Right atrium auricular region (tissue), 2 donors: ENCODE measurements at places on chromosomes 6 and 20. TPM values are rescaled to one million over a fixed set of nuclear protein-coding genes. Genes with fewer than 3 reads are reported as not detected.

DNA sequence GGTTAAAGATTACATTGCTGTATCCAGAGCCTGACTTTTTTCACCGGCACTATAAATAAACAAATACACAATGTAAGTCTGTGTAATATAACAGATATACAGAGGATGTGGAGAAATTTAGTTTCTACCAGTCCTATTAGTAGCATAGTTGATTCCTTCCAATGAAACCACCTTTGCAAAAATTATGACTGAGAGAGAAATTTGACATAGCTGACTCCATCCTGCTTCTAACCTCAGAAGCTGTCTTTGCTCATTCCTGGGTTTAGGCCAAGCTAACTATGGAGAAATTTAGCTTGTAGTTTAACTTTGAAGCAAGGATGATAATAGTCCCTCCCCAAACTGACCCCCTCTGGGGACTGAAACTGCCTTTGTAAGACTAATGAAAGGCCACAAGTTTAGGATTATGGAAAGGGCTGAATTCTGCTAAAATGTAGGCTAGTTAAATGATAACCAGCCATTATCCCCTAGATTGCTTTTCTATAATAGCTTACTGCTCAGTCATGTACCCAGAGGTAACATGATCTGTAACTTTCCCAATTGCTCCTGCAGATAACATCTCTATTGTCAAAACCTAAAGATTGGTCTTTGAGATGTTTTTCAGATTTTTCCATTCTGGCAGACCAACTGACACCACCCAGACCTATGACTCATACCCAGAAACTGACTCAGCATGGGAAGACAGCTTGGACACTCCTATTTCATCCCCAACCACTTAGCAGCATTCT, 172.8 kb upstream of the ARG1 start:
- DNase-seq, result no peak

The PPIL6 gene
- total RNA-seq, result 9.1 TPM

DNA sequence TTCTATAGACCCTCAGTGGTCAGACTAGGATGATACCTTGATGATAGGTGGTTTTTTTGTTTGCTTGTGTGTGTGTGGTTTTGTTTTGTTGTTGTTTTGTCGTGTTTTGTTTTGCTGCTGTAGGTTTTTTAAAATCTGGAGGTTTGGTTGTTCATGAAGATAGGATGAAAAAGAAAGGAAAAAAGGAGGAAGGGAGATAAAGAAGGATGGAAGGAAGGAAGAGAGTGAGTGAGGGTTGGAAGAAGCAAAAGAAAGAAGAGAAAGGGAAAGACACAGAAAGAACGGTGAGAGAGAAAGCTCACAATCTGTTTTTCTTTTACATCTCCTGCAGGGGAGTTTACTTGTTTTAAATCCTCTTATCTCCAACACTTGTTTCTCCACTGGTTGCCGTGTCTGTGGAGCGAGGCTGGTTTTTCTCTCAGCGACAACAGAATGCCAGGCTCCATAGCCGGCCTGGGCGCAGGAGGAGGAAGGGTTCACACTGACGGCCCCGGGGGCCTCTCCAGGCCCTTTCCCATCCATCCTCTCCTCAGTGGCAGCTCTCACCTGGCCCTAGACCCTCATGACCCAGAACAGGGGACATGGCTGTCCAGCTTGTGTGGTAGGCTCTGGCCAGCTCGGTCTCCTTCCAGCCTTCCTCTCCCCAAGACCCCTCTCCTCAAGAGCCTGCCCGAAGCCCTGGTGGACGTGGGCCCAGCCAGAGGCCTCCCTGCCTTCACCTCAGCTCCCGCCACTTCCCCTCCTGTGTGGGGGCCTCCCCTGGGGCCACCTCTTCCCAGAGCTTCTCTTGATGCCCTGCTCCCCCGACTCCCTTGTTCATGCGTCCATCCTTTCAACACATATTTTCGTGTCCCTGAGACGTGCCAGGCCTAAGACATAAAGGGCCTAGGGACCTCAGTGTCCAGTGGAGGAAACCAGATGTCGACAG, 168.4 kb downstream of the VEGFA start:
- DNase-seq, result no peak

The GRM4 gene
- total RNA-seq, result not detected

The EYA4 gene
- 16.2 TPM for total RNA-seq

GRCh38 chr6:52820198-52820597, 16.6 kb upstream of the GSTA1 start:
- no peak for DNase-seq

The CAPN11 gene
- total RNA-seq, result 0.16 TPM

The SLC12A5 gene
- not detected for total RNA-seq

The C20orf141 gene
- total RNA-seq, result not detected

DNA sequence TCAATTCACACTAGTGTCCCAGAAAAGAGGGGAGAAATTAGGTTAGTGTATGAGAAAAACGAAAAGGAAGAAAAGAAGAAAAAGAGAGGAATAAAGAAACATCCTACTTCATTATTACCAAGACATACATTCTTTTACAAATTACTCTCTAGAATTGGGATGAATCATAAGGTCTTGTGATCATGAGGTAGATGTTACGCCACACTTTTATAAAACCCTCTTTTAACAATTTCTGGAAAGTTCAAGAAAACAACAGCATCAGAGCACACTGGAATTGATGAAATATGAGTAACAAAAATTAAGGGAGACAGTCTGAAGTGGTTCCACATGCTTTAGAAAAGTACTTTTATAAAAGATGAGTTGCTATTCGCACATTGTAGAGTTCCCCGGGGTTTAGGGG, 32.6 kb upstream of the NRSN1 start:
- no peak for DNase-seq

- DNase-seq, result no peak
Observed at GRCh38 chr6:31144296-31144969, 5.6 kb upstream of the PSORS1C2 start.

- DNase-seq, result no peak
Observed at GRCh38 chr6:137116807-137117206, 56.6 kb downstream of the IL22RA2 start.

GRCh38 chr6:5994234-5994998, 12.3 kb downstream of the NRN1 start:
- no peak for DNase-seq

DNA sequence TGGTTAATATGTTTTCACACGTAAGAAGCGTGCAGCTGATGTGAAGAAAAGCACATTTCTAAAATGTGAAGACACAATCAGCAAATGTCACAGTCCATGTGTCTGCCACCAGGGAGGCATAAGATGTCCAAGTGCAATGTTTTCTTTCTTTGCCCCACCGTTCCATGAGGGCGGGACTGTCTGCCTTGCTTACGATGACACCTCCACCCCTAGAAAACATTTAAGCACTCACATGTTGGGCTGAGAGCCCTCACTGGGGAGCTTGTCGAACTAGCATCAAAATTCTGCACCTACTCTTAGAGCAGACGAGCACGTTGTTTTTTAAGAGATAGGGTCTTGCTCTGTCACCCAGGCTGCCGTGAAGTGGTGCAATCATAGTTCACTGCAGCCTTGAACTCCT, 57.6 kb downstream of the PSMG4 start:
- no peak for DNase-seq

DNA sequence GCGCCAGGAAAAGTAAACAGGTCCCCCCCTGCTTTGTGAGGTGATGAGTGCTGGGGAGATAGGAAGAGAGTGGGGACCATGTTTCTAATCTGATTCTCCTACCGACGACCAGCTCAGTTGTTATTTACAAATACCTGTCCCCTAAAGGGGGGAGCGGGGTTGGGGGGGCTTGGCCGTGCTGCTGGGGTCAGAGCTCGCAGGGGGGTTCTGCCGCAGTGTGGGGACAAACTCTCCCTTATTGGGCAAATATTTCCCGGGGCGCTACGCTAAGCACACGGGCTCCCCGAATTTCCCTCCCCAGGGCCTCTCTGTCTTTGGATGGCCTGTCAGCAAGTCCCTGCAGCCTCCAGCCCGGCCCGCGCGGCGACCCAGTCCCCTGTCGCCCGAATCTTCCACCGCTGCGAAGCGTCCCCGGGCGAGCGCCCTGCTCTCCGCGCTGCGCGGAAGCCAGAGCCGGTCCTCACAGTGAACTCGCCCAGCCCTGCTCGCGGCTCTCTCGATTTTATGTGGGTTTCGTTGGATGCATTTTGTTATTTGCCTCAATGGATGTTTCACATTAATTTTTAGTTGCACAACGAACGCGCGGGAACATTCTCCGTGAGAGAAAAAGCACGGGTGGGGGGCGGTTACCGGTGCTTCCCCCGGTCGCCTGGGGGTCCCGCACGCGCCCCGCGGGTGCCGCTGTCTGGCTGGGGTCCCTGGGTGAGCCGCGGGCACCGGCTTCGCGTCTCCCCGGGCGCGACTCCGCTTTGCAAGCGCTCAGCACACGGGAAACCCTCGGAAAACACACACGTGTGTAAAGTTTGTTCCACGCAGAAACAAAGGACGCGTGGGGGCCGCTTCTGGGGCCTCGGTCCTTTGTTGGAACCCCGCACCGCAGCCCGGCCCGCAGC, 1.5 kb upstream of the STX16 start:
- peak; percentile 60 for DNase-seq

DNA sequence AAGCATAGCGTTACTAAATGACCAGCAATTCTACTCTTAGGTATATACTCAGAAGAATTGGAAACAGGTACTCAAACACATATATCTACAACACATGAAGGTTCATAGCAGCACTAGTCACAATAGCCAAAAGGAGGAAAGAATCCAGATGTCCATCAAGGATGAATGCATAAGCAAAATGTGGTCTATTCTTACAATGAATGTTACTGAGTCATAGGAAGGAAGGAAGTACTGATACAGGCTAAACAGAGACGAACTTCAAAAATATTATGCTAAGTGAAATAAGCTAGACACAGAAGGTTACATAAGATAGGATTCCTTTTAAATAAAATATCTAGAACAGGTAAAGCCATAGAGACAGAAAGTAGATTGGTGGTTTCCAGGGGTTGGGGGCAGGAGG, 93.5 kb downstream of the MAP3K7 start:
- DNase-seq, result no peak

- DNase-seq, result no peak
Observed at GRCh38 chr6:42418724-42419123, 33.0 kb downstream of the TRERF1 start.

- DNase-seq, result no peak
Observed at GRCh38 chr6:47308552-47309290, 984 bp downstream of the TNFRSF21 start.

- no peak for DNase-seq
Observed at GRCh38 chr6:109255946-109256640, 126.2 kb downstream of the CD164 start.

DNA sequence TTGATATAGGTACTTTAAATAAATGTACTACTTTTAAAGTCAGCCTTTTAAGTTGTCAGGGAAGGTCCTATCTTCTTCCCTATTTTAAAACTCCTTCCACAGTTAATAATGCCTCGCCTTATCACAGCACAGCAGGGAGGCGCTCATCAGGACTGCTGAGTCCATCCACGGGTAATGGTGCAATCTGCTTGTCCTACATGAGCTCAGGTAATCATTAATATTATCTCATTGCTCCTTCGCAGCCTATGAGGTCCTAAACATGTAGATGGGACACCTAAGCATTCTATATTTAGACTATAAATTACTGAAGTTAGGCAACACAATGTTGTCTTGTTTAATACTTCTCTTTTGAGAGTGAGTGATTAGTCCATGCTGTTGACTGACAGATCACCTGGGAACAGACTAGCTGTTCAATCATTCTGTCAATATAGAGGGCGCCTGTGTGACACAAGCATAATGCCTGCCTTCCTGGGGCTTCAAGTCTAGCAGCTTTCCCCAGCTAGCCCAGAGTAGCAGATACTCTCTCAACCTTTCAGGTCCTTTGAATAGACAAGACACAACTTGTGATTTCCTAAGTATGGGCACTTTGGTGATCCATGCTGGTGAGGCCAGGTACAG, 91.0 kb downstream of the FYN start:
- no peak for DNase-seq

The SCGN gene
- total RNA-seq, result 19.7 TPM

DNA sequence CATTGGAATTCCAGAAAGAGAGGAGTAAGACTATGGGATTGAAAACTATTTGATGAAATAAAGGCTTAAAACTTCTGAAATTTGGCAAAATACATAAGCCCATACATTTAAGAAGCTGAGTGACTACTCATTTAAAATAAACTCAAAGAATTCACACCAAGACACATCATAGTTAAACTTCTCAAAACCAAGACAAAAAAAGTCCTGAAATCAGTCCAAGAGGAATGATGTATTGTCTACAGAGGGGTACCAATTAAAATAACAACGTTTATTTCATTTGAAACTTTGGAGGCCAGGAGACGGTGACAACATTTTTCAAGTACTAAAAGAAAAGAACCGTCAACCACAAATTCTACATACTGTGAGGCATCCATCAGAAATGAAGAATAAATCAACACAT, 841.4 kb upstream of the MAP3K7 start:
- no peak for DNase-seq

DNA sequence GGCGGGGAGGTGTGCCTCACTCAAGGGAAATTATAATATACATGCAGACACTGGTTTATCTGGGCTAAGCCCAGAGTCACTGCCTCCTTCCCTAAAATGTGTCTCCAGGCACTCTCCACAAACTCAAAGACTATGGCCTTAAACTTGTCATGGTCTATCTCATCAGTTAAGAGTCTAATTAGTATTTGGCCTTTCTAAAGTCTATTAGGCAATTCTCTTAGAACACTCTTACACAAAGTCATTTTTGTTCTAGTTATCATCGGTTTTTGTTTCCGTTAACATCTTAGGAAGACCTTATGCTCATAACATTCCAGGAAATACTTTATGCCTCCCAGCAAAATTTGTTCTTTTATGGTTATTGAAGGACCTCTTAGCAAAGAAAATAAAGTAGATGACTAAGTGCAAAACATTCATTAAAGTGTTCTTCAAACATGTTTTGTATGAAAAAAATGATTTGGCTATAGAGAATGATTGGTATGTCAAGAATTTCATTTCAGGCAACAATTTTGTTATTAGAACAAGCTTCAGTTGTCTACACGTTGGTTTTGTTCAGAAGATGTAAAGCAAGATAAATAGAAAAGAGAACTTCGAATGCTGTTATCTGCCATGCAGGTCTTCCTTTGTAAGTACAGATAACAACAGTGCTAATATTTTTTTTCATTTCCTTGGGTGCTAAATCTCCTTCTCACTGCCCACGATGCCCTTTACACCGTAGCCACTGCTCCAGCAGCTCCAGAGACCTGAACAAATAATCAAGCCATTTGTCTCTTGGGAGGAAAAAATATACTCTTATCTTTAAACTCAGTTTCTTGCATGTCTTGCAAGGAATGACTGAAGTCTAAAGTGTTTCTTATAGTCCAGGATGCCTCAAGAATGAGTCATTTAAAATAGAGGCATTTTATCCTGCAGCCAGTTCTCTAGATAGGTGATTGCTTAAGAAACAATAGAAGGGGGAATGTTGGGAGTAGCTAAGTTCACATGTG, 170.4 kb downstream of the HTR1B start:
- no peak for DNase-seq

- no peak for DNase-seq
Observed at GRCh38 chr6:43075670-43076463, at the start of gene PTK7. PTK7 (plus strand) TSS chr6:43076314; CDS start chr6:43076489, 175 bp downstream.
